ENCODE measurements at places on chromosomes 2 and 18. TPM values are rescaled to one million over a fixed set of nuclear protein-coding genes. Genes with fewer than 3 reads are reported as not detected.

TNFAIP6 gene
- 3.0 TPM for total RNA-seq

MC5R gene
- total RNA-seq: not detected

TET3 gene
- total RNA-seq: 8.3 TPM

CDCA7 gene
- total RNA-seq: 47.0 TPM

NCOA1 gene
- total RNA-seq: 9.8 TPM

USP37 gene
- 6.5 TPM for total RNA-seq

TGFA gene
- 7.4 TPM for total RNA-seq

UGT1A8 gene
- not detected for total RNA-seq

TBR1 gene
- total RNA-seq: 0.11 TPM

SPDYA gene
- total RNA-seq: 0.15 TPM

SLC5A7 gene
- not detected for total RNA-seq

PCARE gene
- not detected for total RNA-seq

C2orf80 gene
- total RNA-seq: not detected

SFTPB gene
- 0.23 TPM for total RNA-seq

DNER gene
- total RNA-seq: 9.1 TPM

SP5 gene
- not detected for total RNA-seq

EVX2 gene
- not detected for total RNA-seq

GALNT3 gene
- not detected for total RNA-seq

NT5C1B gene
- total RNA-seq: not detected

LYPD1 gene
- total RNA-seq: 18.2 TPM

KIDINS220 gene
- total RNA-seq: 22.0 TPM

IGFBP5 gene
- 0.19 TPM for total RNA-seq

NHEJ1 gene
- 15.0 TPM for total RNA-seq

NOL4 gene
- total RNA-seq: not detected

PHOSPHO2 gene
- 3.1 TPM for total RNA-seq

All from A549 treated with DMSO at 1 μM for 4 hours (cell line).